Hematopoietic multipotent progenitor cell treated with erythropoietin and hydrocortisone succinate and interleukin-3 and kit ligand, for 17 days (in vitro differentiated cells): ENCODE measurements at places on chromosomes 3 and 15.

DNA sequence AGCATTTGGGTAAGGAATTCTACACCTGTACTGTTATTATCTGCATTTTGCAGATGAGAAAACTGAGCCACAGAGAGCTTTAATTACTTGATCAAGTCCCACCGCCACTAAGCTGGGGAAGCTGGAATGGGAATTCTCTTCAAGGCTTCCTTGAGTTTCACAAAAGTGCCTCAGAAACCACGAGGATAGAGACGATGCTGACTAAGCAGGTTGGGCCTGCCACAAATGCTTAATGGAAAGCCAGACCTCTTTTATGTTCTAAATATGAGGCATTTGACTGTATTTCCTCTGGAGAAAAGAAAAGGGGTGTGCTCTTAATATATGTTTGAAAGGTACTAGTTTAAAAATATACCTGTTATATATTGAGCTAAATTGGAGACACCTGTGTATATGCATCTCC, 34.7 kb downstream of the ADAMTS9 start:
- no peak for DNase-seq

DNA sequence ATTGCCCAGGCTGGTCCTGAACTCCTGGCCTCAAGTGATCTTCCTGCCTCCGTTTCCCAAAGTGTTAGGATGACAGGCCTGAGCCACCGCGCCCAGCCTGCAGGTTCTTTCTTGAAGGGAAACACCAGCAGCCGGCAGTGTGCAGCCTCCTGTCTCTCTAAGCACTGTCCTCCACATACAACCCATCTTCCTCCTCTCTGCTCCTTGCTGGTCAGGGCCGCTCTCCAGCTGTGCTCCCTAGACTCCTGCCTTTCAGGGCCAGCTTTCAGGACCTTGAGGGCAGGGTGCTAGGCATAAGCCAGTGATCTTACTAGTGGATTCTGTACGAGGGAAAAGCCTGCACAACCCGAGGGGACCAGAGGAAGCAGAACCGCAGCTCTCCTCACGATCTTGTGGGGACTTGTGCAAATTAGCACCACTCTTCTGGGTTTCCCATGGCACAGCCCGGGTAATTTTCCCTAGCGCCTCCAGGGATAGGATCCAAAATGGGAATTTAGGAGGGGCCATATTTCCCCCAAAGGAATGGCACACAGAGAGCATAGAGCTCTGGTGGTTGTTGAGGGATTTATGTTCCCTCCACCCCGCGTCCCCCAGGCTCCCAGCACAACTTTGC, 18.2 kb upstream of the CORO2B start:
- DNase-seq: no peak

DNA sequence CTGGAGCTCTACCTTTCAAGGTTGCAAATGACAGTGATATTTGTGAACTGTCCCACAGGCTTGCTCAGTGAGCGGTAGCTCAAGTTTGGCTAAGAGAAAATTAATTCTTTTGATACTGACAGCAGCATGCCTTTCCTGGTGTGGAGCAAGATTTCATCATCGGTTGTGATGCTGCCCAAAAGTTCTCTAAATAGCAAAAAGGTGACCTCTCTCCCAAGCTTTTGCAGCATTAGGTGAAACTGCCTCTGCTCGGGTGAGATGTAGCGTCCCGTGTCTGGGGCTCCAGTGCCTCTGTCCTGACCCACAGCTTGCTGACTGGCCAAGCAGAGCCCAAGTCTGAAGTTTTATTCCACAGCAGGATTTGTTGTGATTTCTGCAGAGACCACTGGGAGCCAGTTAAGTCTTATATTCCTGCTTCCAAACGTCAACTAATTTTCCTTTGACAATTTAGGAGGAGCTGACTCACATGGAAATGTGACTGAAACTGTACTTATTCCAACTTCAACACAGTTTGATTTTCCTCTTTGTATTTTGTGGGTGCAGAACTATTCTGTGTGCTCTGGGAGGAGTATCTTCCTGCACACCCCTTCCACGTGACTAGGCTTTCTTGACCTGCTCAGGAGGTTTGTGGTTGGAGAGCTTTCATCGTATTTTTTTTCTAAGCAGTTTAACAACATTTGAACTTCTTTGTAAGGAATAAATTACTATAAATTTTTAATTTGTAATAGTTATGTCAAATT, 5.9 kb downstream of the SYNM start:
- DNase-seq: no peak

GRCh38 chr3:53016236-53016635, 29.6 kb downstream of the SFMBT1 start:
- DNase-seq: no peak

DNA sequence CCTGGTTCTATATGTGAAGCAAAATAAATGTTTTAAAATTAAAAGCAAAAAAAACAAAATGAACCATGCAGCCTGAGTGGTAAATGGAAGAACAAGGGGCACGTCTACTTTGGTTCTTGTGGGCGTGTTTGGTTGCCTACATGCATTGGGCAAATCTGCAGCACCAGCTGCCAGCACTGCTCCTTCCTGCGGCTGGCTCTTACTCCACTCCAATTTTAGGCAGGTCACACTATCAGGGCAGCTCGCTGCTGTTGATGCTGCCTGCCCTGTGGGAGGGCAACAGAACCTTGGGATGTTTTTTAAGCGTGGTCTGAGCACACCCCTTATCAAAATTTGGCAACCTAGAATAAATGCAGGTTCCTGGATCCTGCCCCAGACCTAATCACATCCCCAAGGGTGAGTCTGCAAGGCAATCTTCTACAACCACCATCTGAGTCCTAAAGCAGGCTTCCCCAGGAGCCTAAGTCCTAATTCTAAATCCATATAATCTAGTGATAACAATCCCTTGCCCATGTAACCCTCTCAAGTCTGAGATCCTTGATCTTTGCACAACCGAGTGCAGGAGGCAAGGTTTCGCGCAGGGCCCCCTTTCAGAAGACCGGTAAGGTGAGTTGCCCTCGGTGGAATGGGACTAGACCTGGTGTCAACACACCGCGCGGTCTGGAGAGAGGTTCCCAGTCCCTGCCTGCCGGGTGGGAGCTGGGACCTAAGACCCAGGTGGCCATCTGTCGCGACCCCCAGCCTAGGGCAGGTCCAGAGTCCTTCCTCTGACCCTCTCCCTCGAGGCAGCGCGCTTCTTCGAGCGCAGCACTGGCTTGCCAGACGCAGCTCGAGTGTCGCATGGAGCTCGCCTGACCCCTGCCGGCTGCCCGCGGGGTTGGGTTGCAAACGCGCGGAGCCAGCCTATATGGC, 15.9 kb downstream of the IVD start:
- DNase-seq: peak; percentile 73

- DNase-seq: no peak
Observed at GRCh38 chr3:10455545-10455914, 49.9 kb downstream of the ATP2B2 start.

- DNase-seq: no peak
Observed at GRCh38 chr3:166661621-166662020, 718.5 kb downstream of the ZBBX start.

DNA sequence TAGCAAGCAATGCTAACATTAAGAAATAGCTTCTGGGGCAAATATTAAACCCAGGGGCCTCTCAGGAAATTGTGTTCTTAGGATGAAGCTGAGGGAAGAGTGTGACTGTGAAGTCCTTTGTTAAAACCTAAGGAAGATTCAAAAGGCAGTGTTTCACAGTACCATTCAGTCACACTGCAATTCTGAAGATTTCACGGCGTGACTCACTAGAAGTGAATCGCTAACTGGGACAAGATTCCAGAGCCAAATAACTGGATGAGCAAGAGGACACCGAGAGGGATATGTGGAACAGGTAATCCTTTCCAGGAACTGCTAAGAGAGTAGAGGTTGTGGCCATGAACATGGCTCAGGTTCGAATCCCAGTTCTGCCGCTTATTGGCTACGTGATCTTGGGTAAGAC, 61.8 kb upstream of the SMAD3 start:
- no peak for DNase-seq

DNA sequence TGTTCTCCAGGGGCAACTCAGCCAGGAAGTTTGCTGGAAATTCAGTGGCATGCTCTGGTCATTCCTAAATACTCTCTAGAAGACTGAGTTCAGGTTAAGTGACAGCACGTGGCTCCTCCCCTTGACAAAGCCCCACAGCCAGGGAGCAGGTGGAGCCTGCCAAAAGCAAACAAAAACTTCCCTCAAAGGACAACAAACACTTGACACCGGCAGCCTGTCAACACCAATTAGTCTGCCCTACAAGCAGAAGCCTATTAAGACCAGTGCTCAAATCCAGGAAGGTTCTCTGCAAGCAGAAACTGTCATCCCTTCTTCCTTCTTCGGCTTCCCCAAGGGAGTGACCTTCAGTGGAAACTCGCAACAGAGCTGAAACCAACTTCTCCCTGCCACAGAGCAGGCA, 5.0 kb downstream of the MEX3B start:
- no peak for DNase-seq

- DNase-seq: no peak
Observed at GRCh38 chr15:66765478-66766281, 63.6 kb downstream of the SMAD6 start.

- DNase-seq: no peak
Observed at GRCh38 chr15:75145027-75145841, 56.4 kb upstream of the C15orf39 start.

- DNase-seq: no peak
Observed at GRCh38 chr3:37980462-37981347, 9.9 kb upstream of the VILL start.

DNA sequence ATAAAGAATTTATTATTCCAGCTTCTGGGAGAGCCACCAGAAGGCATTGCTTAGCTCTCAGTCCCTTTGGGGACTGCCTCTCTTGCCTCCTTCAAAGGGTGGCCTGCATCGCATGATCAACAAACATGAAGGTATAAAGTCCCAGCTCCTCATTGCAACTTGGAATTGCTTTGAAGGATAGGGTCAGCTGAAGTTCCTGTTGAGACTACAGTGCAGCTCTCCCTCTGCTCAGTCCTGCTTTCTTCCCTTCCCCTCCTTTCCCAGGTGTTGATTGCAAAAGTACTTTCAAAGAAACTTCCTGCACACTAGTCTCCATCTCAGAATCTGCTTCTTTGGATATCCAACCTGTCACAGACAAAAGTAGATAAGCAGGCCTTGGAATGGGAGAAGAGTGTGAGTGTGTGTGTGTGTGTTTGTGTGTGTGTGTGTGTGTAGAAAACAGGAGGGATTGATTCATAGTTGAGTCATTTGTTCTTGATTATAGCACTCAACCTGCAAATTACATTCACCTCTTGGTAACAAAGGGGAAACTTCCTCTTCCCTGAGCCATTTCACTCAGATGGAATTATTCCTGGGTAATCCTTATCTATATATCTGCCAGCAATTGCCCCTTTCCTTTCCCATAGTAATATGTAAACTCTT, 13.7 kb downstream of the CCR8 start:
- DNase-seq: no peak

DNA sequence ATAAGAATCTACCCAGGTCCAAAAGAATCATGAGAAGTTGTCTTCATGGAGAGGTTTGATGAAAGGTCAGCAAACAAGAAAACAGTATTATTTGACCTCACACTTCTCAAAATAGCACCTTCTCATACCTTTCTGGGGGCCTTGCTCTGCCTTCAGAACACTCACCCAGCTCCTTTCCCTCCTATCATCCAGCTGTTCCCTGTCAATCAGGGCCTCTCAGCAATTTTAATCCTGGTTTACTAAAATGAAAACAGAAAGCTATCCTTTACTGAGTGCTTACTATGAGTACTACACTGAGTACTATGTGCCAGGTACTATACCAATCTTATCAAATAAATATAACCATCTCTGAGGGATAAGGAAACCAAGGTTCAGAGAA, 138.6 kb downstream of the GAP43 start:
- DNase-seq: no peak

GRCh38 chr15:67130166-67130565, 64.8 kb downstream of the SMAD3 start:
- DNase-seq: no peak

DNA sequence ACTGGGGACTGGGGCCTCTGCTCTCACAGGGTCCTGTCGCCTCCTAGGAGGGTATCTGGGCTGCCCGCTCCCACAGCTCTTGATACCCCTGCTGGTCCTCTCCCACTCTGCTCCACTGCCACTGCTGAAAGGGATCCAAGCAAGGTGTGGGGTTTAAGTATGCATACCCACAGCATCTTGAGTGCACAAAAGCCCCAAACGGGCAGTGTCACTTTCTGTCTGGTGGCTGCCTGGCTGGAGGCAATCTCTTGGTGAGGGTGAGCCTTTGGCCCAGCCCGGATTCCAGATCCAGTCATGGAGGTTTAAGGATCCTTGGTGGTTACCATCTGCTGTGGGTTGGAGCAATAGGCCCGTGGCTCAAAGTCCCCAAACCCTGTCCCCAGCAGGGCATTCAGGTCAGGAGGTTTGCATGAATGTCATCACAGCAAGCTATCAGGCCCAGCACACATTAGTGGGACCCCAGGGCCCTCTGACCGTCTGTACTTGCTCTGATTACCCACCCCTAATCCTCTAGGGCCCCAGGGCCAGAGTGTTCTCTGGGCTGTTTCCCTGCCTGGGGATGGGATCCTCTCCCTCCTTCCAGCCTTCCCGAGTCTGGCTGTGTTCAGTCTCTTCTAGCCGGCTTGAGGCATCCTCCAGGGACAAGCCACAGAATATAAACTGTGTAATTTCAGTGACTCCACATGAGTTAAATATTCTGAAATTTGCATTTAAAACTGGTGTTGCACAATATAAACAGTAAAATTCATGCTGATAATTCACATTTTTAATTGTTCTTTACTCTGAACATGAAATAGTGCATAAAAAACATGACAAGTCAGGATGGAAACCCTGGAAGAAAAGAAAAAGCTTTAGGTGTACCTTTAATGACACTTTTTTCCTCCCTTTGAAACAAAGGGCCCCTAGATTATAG, 4.9 kb upstream of the TJP1 start:
- DNase-seq: no peak

GRCh38 chr3:157551961-157552360, 48.7 kb upstream of the VEPH1 start:
- DNase-seq: no peak

GRCh38 chr15:98003996-98004395, 43.5 kb downstream of the ARRDC4 start:
- DNase-seq: no peak

GRCh38 chr15:92480361-92480760, 86.7 kb downstream of the ST8SIA2 start:
- DNase-seq: no peak

DNA sequence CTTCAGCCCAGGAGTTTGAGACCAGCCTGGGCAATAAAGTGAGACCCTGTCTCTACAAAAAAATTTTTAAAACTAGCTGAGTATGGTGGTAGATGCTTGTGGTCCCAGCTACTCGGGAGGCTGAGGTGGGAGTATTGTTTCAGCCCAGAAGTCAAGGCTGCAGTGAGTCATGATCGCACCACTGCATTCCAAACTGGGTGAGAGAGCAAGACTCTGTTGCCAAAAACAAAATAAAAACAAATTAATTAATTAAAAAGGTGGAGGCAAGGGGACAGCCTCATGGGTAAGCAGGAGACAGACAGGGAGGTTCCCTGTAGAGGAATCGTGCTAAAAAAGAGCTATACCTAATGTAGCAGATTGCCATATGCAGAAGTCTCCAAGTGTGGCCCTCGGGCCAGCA, 12.6 kb downstream of the HAPLN3 start:
- no peak for DNase-seq

- DNase-seq: no peak
Observed at GRCh38 chr15:68581725-68582124, 2.9 kb downstream of the CORO2B start.

- no peak for DNase-seq
Observed at GRCh38 chr15:62736756-62737155, 305.8 kb upstream of the TPM1 start.

GRCh38 chr3:103295974-103296570, 861.3 kb downstream of the ZPLD1 start:
- no peak for DNase-seq

GRCh38 chr3:134883697-134884385, 88.8 kb downstream of the EPHB1 start:
- DNase-seq: no peak

- no peak for DNase-seq
Observed at GRCh38 chr15:58038426-58039078, 27.0 kb downstream of the ALDH1A2 start.

- DNase-seq: no peak
Observed at GRCh38 chr15:36898536-36899126, 201.7 kb downstream of the MEIS2 start.
